ENCODE measurements at places on chromosomes 13 and 19. TPM values are rescaled to one million over a fixed set of nuclear protein-coding genes. Genes with fewer than 3 reads are reported as not detected.

The WTIP gene
- total RNA-seq: 33.5 TPM

The KLK3 gene
- not detected for total RNA-seq

The FREM2 gene
- total RNA-seq: under 0.01 TPM

The IGFL3 gene
- total RNA-seq: not detected

The ZNF583 gene
- 7.7 TPM for total RNA-seq

The ELSPBP1 gene
- not detected for total RNA-seq

The CD22 gene
- total RNA-seq: 0.25 TPM

Measured in uterine smooth muscle cell (primary cell).